Left hindlimb (tissue), 1 donor: ENCODE measurements at places on chromosomes 12 and 14.

DNA sequence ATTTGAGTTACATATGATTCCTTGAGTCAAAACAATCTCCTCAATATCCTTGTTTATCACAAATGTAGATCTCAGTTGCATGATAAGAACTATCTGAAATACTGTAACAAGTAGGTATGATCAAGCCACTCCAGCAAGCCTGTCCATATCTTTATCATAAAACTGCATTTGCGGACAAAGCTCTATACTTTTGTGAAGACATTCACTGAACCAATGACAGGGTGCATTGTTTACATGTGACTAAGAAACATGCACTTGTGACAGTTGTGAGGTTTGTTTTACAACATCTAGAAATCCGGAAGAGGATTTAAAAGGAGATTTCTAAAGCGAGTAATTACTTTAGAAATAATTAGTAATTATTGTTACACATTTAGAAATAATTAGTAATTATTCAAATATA, 111.7 kb downstream of the PPP2R5E start:
- no peak for DNase-seq

GRCh38 chr12:92786045-92786444, 83.3 kb downstream of the PLEKHG7 start:
- DNase-seq, result no peak

GRCh38 chr14:64693810-64694165, 10.4 kb upstream of the PLEKHG3 start:
- no peak for DNase-seq

GRCh38 chr12:57606399-57606798, 1.8 kb downstream of the DTX3 start:
- DNase-seq, result no peak

- DNase-seq, result no peak
Observed at GRCh38 chr14:103302966-103303365, 31.1 kb upstream of the EIF5 start.

DNA sequence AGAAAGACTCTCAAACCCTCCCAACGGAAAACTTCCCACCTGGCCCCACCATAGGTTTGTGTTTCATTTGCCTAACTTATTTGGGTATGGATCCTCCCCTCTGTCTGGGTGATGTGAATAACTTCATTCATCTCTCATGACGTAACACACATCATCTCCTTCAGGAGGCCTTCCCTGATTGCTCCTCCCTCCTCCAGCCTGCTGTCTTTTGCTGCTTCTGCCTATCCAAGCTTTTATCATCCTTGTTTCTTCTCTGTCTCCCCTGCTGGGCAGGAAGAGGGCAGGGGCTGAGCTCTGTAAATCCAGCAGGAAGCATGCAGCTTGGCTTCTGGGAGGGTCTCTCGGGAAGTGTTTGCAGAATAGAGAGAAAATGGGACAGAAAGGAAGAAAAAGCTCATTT, 766.0 kb upstream of the TBX3 start:
- no peak for DNase-seq

- no peak for DNase-seq
Observed at GRCh38 chr12:77494296-77494695, 336.4 kb upstream of the NAV3 start.

DNA sequence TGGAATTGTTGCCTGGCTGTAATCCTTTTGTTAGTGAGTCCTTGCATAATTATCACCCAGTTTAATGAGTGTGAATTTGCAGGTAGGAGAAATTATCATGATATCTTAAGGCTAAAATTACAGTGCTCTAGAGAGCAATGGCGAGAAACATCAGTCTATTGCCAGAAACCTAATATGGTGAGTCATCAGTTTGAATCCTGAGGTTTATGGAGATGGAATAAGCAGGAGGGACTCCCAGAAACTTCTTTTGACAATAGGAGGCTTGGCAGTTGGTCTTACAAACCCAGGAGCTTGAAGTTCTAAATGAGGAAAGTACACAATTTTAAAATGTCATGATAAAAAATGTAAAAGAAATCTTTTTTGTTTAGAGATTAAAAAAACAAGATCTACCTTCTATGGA, 31.5 kb upstream of the CRADD start:
- no peak for DNase-seq

DNA sequence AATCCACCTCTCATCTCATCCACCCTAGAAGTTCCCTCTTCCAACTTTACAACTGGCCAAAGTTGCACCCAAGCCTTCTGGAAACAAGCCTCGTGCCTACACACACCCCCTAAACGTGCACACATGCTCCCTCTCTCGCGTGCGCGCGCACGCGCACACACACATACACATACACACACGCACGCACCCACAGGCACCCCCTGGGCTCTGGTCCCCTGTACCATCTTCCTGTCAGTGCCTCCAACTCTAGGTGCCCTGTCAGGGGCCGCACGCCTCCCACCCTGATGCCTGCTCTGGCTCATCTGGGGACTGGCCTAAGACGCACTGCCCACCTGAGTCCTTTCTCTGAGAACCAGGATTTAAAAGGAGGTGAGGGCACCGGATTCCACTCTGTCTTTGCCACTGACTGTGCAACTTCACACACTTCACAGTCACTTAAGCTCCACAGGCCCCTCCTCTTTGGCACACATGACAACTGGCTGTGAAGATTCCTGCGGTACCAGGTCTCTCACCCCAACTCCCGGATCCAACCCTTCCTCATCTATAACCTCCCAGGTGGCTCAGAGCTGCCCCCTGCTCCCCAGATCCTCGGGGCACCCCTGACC, 45.5 kb downstream of the TESC start:
- DNase-seq, result no peak

DNA sequence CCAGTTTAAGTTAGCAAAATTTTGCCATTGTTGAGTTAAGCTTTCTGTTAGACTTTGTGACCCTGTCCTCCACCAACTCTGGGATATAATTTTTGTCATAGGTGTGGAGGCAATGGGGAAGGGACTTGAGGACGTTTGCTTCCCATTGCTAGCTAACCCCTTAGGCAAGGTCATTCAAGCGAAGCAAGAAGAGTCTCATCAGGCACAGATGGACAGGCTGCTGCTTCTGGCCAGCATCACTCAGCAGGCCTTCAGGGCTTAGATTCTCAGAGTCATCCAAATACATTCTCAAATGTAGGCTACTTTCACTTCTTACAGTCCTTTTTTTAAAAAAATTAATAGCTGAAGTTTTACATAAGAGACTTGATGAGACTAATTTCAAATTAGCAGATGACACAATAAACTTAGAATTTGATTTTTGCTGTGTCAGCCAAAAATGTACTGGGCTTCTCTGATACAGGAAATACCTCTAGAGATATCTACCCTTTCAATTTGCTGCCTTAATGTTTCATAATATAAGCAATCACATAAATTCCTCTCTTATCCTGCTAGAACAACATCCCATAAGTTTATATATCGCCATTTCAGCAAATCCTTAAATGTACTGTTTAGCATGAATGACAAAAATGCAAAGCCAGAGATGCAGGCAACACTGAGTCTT, 875.2 kb downstream of the FLRT2 start:
- DNase-seq, result no peak

DNA sequence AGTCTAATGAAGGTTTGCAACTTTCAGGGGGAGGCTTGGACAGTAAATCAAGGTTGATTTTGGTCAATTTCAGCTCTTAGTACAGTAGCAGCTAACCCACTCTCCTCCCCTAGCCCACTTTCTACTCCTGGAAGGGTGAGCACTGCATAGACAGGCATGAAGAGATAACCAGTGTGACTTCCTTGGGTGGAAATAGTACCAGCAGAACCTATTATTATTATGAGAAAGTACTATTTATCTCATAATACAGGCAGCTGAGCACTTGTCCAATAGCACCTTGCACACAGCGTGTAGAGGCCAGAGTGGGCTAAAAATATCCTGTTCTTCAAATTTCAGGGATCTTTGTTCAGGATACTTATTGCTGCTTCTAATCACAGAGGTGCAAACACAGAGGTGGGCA, 96.2 kb upstream of the FKBP4 start:
- DNase-seq, result no peak

- DNase-seq, result no peak
Observed at GRCh38 chr12:12115514-12115913, 44.8 kb downstream of the BCL2L14 start.

DNA sequence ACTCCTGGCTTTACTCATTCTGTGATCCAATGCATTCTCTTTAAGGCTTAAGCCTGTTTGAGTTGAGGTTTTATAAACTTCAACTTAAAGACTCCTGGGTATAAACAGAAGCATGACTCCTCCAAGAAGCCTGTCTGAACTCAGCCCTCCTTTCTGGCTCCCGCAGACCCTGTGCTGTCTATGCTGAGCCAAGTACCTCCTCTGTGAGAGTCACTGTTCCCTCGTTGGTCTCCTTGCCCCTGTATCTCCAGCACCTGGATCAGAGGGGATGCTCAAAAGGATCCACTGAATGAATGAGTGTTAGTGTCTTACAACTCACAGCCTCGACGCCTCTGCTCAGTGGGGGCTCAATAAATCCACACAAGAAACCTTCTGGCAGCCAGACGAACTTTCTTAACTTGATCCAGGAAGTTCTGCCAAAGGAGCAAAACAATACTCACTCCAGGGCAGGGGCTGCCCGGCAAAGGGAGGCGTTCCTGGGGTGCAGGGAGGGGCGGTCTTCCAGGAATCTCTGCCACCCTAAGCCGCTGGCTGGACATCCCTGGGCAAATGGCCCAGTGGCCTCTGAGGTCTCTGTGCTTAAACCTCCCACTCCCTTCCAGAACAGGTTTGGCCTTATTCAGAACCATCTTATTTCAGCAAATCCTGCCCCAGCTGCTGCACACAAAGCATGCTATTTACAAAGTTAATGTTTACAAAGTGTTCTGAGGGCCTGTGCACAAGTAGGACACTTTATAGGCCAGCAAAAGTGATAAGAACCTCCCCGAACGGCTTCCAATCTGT, 32.9 kb downstream of the MAP1LC3B2 start:
- peak; percentile 73 for DNase-seq

GRCh38 chr12:98084391-98084790, 431.0 kb upstream of the TMPO start:
- DNase-seq, result no peak

DNA sequence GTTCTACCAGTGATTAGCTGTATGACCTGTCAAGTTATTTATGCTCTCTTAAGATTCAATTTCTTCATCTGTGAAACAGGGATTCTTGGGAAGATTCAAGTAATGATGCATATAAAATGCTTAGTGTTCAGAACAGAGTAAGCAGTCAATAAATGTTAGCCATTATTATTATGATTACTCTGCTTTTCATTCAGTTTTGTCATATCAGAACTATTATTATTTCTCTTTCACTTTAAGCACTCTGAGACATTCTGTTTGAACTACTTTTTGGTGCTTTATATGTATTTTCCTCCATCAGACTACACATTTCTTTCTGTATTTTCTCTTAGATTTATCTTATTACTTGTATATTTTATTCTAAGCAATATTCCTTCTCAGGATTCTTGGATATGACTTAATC, 81.2 kb downstream of the CFAP54 start:
- no peak for DNase-seq

- DNase-seq, result no peak
Observed at GRCh38 chr14:69644814-69645213, 33.4 kb downstream of the SUSD6 start.

- no peak for DNase-seq
Observed at GRCh38 chr14:50954811-50955372, 10.6 kb upstream of the PYGL start.

DNA sequence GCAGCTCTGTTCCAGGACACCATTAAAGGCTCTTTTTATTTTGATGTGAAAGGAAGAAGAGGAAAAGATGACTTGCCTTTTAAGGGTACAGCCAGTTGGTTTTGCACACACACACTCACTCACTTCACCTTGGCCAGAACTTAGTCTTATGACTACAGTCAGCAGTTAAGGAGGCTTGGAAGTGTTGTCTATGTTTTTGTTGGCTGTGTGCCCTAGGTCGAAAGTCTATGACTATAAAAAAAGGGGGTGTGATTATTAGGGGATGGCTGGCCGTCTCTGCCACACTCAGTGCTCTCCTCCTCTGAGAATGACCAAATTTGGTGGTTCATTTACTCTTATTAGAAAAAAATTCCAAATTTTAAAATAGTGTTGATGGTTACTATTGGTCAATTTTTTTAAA, 139.5 kb upstream of the OTX2 start:
- DNase-seq, result no peak

- DNase-seq, result no peak
Observed at GRCh38 chr12:101891462-101891971, 14.1 kb downstream of the DRAM1 start.

DNA sequence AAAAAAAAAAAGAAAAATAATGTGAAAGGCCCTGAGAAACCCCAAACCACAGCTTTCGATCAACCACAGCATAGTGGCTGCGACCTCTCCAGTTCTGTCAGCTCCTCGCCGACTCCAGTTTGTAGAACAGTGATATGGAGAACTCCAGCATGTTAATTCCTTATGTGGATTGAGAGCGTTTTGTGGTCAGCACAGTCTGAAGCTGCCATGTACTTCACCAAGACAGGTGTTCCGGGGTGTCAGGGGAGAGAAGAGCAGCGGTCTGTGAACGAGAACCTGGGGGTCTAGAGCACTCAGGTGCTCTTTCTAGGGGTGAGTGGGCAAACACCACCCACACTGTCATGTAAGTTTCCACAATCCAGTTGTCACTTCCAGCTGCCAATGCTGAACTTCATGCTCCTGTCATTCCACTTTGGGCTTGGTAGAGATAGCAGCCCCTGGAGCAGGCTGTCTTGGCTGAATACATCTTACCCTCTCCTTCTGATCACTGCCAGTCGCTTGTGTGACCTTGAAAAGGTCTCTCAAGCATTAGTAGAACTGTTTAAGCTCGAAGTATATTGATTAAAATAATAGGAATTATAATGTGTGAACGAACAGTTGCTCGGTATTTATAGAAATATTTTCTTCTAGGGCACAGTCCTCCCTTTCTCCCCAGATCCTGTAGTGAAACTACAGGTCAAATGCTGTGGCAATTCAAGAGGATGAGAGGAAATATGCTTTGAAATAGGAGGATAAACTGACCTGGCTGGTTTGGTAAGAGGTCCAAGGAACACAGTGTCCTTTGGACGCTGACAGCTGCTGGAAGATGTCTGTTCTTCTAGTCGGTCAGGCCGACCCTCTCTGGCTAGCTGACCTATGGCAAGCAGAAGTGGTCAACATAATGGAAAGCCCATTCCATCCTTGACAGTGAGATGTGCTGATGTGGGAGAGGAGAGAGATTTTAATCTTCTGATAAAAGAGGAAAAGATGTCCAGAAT, 15.7 kb upstream of the MAX start:
- no peak for DNase-seq

DNA sequence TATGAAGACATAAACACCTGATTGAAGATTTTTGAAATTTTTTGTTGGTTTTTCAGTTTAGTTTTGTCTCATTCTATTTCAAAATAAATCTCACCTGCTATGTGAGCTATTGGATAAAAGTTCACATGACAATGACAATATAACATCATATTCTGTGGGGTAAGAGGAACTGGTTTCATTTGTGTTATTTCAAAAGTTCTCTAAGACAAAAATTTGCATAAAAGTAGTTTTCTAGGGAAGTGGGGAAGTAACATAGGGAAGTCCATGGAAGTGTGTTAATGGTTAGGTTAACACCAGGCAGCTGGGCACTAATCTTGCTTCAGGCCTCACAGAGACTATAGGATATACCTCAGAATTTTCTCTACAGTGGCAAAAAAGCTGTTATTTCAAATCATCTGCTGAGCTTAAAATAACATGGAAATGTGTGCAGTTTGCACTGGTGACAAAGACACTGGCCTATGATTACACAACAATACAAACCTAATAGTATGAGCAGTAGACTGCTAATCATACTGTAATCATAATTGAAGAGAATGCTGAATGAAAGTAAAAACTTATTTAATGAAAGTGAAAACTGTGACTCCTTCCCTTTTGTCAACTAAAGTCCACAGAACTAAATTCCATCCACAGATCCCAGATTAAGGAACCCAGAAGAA, 710.6 kb upstream of the TMEM132C start:
- DNase-seq, result no peak

- DNase-seq, result no peak
Observed at GRCh38 chr14:87175175-87175574, 817.8 kb downstream of the GALC start.

GRCh38 chr12:92208613-92209121, 63.0 kb upstream of the BTG1 start:
- no peak for DNase-seq
